ENCODE measurements at places on chromosomes 12 and 14.
A peak's percentile ranks its signal among the peaks of the same experiment; 100 is the strongest.

DNA sequence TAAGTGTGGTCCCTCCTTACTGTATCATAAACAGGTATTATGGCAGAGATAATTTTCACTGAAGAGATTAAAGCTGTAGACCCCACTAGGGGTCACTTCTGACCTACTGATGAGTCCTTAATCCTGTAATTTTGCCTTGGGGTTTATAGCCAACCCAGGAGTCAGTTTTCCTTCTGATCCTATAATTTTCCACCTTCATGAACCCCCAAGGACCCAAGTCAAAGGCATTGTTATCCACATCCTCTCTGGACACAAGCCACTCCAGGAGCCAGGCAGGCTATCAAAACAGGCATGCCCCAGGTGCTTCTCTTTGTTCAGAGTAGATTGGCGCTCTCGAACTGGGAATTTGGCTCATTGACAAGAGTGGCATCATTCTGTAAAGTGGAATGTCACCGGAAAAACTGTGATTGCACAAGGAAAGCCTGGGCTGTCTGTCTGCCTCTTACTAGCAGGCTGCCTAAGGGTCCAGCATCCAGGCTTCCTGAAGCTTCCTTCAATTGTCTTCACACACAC lies 1523.2 kb upstream of the FLRT2 start:
- DNase-seq: peak; percentile 50

GRCh38 chr12:27771481-27772327 lies 8.3 kb upstream of the KLHL42 start:
- no peak for DNase-seq

DNA sequence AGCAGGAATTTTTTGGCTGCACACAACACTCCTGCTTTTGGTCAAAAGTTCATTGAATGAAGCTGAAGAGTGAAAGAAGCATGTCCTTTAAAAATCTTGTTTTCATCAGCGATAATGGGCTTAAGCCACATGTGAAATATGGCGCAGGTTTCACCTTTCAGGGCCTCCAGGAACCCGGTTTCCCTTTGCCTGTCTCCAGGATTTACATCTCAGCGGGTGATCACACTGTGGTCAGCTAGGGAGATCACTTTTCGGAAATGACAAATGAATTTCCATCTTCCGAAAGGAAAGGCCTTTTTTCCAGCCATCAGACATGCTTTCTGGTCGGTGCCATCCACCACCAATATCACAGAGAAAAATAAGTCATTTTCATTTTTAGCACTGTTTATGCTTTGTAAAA lies 727.1 kb upstream of the TBX3 start:
- DNase-seq: no peak

- DNase-seq: no peak
Measured at GRCh38 chr12:54593725-54594124, 5.3 kb upstream of the PPP1R1A start.

- DNase-seq: no peak
Measured at GRCh38 chr12:52243259-52243855, 10.3 kb downstream of the KRT7 start.

- DNase-seq: no peak
Measured at GRCh38 chr12:54058128-54058768, 4.6 kb downstream of the HOXC4 start.

DNA sequence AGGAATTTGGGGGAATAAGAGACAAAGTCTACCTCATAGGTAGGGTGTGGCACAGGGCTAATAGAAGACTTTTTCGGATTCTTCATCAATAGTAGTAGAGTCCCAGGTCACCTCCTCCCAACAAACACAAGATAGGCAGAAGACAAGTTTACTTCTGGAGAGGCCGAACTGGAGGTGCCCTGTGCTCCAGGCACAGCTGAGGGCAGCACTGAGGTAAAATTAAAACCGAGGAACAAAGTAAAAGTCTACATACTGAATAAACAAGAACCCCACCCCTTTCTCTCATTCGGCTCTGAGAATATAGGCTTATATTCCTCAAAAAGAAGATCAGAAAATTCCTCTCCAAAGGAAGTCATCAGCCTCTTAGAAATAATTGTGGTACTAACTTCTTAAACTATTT lies 161.5 kb downstream of the SEC23A start:
- no peak for DNase-seq

GRCh38 chr14:81385419-81385818 lies 14.7 kb downstream of the STON2 start:
- DNase-seq: no peak

GRCh38 chr14:29896354-29896821 lies 31.3 kb downstream of the PRKD1 start:
- DNase-seq: no peak

GRCh38 chr12:76260390-76260748 lies 87.8 kb downstream of the BBS10 start:
- DNase-seq: no peak

GRCh38 chr14:71013551-71014192 lies 106.4 kb downstream of the PCNX1 start:
- no peak for DNase-seq

DNA sequence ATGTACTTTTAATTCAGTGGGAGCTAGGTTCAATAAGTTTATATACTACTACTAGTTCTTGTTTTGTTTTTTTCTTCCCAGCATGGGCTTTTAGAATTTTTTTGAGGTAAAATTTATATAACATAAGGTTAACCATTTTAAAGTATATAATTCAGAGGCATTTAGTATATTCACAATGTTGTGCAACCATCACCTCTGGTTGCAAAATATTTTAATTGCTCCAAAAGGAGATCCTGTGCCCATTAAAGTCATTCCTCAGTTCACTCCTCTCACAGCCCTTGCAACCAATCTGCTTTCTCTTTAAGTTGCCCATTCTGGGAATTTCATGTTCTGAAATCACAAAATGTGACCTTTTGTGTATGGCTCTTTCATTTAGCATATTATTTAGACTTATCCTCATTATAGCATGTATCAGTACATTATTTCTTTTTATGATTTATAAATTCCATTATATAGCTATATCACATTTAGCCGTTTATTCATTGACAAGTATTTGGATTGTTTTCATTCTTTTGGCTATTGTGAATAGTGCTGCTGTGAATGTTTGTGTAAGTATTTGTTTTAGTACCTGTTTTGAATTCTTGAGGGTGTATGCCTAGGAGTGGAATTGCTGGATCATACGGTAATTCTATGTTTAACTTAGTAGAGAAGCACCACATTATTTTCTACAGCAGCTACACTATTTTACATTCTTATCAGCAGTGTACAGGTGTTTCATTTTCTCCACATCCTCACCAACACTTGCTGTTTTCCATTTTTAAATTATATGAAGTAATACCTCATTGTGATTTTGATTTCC lies 59.1 kb downstream of the ARHGAP5 start:
- no peak for DNase-seq

GRCh38 chr12:48145981-48146380 lies 11.3 kb downstream of the ASB8 start:
- DNase-seq: no peak

DNA sequence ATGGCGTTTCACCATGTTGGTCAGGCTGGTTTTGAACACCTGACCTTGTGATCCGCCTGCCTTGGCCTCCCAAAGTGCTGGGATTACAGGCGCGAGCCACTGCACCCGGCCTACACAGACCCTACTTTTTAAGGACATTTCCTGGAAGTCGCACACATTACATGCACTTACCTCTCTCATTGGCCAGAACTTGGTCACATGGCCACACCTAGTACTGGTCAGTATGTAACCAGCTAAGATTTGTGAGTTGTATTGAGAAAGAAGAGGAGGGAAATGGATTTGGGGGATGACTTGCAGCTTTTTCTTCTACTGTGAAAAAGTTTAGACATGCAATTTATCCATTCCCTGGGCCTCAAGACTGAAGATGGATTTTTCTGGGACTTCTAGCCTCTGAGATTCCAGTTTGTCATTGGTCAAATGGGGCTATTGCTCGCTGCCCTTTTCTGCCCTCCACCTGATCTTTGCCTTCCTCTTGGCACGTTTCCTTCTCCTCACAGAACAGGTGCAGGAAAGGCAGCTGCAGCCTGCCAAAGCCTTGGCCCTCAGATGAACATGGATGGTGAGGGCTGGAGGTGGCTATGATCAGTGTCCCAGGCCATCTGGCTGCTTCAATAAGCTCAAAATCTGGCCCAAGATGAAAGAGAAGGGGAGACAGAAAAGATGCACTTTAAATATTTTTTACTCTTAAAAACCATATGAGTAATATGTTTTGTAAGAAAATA lies 7.1 kb upstream of the ZDHHC22 start:
- no peak for DNase-seq

DNA sequence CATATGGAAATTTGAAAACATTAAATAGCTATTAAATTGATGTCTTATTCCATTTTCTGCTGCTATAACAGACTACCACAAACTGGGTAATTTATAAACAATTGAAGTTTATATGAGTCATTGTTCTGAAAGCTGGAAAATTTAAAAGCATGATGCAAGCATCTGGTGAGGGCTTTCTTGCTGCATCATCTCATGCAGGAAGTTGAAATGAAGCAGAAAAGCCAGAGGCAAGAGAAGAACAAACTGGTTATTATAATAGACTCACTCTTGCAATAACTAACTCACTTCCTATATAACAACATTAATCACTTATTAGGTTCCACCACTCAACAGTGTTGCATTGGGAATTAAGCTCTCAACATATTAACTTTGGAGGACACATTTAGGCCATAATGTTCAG lies 1277.4 kb downstream of the LRFN5 start:
- no peak for DNase-seq

DNA sequence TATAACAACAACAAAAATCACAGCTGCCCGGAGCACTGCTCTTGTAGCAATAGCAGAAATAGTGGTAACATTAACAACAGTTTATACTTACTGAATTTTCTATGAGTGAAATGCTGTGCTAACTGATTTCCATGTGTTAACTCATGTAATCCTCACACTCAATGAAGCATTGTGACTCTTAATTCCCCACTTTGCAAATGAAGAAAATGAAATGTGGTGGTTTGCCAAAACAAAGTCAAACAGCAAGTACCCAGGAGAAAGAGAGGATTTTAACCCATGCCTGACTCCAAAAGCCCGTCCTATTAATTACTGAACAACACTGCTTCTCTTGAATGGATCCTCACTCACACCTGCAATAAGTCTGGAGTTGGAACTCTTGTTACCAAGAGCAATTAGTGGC lies 123.5 kb downstream of the MED13L start:
- DNase-seq: no peak

- DNase-seq: no peak
Measured at GRCh38 chr14:55832122-55832911, 252.3 kb downstream of the KTN1 start.

- DNase-seq: no peak
Measured at GRCh38 chr12:68158432-68158831, 1.1 kb downstream of the IFNG start.

DNA sequence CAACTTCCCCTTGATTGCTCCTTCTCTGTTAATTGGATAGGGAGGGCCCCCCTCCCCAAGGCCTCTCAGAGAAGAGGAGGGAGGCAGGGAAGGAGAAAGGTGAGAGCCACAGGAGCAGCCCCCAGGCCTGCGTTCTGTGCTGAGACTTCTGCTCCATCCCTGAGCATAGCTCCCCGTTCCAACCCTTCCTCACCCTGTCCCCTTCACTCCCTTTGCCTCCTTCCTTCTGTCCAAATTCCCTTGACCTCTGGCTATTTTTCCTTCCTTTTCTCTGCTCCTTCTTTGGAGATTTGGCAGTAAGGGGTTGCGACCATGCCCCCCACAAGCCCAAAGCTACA lies 788 bp upstream of the ASIC1 start:
- no peak for DNase-seq

- DNase-seq: no peak
Measured at GRCh38 chr12:125351788-125352187, 286.6 kb downstream of the AACS start.

DNA sequence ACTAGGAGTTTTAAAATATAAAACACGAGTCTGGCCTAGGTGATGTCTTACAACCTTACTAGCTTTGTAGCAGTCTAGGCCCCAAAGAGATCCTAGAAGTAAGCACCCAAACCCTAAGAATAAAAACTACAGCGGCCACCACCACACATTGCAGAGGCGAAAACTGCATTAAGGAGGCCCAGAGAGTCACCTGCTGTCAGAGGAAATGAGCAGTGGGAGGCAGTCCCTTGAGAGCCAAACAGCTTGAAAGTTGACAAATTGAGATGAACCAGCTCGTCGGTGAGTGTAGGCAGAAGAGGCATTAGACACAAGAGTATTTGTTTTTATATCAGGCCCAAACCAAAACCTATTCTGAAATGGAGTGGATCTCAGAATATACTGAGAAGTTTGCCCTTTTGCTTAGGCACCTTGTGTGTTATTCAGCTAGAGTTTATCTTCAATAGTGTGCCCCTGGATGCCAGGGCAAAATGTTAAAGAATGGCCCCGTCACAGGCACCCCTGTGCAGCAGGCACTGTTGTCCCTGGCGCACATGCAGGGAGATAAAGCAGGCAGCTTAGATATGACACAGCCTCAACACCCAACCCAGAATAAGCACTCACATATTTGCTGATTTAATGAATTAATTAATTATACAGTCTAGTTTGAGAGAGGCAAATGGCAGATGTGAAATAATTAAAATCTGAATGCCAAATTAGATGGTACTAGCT lies 56.7 kb downstream of the TTC7B start:
- DNase-seq: no peak

DNA sequence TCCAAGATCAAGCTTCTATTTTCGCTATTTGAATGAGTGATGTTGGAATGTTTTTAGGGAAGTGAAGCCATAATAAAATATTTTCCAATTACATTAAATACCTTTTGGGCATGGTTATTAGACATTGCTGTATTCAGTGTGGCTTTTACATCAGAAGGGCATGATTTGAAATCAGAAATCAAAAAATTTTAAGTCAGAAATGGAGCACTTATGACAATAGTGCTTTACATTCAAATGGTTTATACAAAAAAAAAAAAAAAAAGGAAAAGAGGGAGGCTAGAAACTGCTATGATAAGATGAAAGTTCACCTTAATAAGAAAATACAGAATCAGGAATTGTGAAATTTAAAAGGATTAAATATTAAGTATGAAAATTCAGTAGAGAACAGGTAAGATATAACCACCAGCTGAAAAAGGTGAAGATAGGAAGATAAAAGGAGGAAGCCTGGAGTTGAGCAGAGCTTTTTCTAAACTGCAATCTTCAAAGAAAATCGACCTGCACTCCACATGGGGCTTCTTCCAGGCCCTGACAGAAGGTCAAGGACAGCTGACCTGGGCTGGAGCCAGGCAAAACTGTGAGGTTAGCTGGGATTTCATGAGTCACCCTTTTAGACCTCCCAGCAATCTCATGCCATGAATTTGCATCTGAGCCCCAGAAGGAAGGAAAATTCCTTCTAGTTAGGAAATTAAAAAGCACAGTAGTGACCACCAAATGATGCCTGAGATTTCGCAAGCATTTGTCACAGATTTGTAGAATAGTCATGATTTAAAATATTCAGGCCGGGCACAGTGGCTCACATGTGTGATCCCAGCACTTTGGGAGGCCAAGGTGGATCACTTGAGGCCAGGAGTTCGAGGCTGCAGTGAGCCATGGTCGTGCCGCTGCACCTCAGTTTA lies 23.4 kb upstream of the BMP4 start:
- DNase-seq: peak; percentile 79

GRCh38 chr12:27964123-27964522 lies 8.4 kb downstream of the PTHLH start:
- DNase-seq: no peak

All from sciatic nerve (tissue), 2 donors.